ENCODE measurements at places on chromosomes 5 and 9.
A peak's percentile ranks its signal among the peaks of the same experiment; 100 is the strongest.

- DNase-seq = no peak
Observed at GRCh38 chr5:179766021-179766725, 27.6 kb upstream of the LTC4S start.

- peak; percentile 34 for DNase-seq
Observed at GRCh38 chr9:18393340-18394130, 80.4 kb upstream of the ADAMTSL1 start.

GRCh38 chr5:164053123-164053522, 547.7 kb downstream of the MAT2B start:
- DNase-seq = no peak

GRCh38 chr5:135235551-135236227, 163.3 kb downstream of the MACROH2A1 start:
- DNase-seq = no peak

GRCh38 chr9:116002624-116003023, 151.0 kb upstream of the PAPPA start:
- no peak for DNase-seq

DNA sequence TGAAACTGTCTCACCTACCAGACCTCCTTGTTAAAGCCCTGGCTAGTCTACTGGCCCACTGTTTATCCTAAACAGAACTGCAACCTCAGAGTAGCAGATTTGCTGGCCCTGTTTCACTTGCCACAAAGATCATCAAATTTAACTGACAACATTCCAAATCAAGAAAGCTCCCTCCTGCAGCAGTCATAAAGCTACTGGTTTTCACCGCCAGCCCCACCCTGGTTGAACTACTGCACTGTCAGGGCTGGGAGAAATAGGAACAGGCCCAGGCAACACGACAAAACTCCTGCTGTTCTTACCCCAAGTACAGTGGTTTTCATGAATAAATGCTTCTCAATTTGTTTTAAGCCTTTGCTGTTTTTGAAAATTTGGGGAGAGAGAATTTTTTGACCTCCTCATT, 63.0 kb downstream of the NR6A1 start:
- DNase-seq = no peak

GRCh38 chr9:138011951-138012500, 134.4 kb downstream of the CACNA1B start:
- DNase-seq = no peak

GRCh38 chr5:162282191-162282590, 214.6 kb downstream of the GABRG2 start:
- no peak for DNase-seq

- DNase-seq = no peak
Observed at GRCh38 chr9:4126184-4126865, 173.5 kb downstream of the GLIS3 start.

GRCh38 chr5:180102636-180103035, 31.1 kb upstream of the RNF130 start:
- no peak for DNase-seq

DNA sequence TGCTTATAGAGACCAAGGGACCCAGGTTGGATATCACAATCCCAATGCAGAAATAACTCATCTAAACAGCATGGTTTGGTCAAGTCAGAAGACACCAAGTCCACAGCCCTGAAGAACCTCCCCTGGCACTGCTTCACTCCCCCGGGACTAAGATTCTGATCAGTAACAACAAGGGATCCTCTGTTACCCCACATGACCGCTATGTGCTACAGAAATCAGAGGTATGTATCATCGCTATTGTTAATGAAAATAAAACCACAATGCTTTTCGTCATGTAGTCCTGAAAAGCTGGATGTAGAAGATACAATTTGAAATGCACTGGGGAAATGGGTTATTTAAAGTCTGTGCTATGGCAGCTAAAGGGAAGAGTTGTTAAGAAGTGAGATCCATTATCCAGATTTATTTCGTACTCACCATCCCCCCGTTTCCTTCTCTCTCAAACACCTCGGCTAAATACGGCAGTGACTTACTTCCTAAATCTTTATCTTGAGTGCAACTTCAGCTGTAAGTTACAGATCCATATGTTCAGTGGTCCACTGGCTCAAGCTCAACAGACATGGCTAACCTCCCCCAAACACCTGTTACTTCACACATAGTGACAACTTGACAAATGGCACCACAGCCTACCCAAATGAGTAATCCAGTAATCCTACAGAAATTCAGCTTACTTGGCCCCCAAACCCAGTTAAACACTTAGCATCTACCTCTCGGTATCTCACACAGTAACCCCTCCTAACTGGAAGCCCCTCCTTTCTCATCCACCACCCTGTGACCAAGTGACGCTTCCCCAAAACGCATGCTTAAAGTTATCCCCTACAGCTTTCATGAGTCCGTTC, 129.2 kb downstream of the MYO10 start:
- no peak for DNase-seq

GRCh38 chr5:159319832-159320231, 10.5 kb downstream of the IL12B start:
- DNase-seq = no peak

GRCh38 chr5:3025392-3025791, 273.9 kb upstream of the IRX2 start:
- DNase-seq = no peak

DNA sequence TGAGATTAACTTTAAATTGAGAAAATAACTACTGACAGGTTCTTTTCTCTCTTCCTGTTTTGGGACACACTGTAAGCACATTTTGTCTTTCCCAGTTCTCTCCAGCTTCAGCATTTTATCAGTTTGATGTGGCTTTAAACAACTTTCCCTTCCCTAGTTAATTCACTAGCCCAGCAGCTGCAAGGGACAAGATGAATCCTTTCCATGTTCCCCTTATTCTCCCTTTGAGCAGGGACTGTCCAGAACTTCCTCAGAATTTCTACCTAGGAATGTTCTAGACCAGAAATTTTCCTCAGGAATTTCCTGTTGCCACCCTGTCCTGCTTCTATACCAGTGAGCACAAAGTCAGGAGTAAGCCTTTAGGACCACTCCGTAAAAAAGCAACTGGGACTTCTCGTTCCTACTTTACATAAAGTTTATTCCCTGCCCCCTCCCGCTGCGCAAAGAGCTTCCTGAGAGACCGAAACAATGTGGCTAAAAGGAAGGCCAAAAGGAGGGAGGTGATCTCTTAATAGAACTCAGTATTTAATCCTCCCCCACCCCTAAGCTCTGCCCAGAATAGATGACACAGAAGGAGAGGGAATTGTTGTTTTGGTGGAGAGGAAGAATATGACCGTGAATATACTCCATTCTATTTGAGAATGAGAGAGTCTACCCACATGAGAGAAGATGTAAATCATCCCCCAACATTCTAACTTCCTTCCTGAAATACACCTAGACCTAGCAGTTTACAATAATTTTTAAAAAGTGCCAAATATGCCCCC, 61.9 kb downstream of the GLIS3 start:
- DNase-seq = no peak

- DNase-seq = no peak
Observed at GRCh38 chr9:76302947-76303550, 91.2 kb downstream of the RFK start.

- DNase-seq = no peak
Observed at GRCh38 chr5:42772265-42772993, 15.8 kb downstream of the CCDC152 start.

DNA sequence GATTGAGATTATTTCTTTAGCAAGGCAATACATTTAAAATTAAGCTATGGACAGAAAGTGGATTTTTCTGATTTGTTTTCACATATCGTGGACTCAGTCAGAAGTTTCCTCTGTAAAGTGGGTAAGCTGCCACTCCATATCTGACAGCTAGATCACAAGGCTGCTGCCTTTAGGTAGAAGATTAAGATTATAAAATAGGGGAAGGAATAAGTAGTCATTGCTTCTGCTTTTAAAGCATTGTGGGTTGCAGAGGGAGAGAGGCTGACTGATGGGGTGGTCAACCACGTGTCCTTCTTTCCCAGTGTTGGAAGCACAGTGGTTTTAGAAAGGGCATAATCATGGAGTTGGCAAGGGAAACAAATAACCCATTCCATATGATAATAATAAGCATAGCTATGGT, 74.3 kb upstream of the MOCS2 start:
- no peak for DNase-seq

GRCh38 chr9:93902051-93902779, 52.9 kb downstream of the BARX1 start:
- DNase-seq = no peak

GRCh38 chr5:9192266-9192665, 353.6 kb downstream of the SEMA5A start:
- DNase-seq = no peak

DNA sequence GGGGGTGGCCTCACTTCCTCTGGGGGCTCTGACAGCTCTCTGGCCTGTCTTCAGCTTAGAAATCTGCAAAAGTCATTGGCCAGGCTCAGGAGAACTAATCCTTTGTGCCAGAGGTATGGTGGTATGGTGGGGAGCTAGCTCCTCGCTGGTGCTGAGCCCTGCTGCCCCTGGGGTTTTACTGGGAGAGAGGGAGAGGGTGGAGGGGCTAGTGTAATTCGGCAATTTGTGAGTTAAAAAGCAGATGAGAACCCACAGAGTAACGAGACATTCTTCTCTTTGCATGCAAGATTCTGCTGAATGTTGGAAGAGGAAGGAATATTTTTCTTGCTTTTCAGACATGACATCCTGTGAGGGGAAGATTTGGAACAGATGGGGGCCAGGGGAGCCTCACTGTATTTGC, 65.5 kb upstream of the SPRY4 start:
- DNase-seq = no peak

DNA sequence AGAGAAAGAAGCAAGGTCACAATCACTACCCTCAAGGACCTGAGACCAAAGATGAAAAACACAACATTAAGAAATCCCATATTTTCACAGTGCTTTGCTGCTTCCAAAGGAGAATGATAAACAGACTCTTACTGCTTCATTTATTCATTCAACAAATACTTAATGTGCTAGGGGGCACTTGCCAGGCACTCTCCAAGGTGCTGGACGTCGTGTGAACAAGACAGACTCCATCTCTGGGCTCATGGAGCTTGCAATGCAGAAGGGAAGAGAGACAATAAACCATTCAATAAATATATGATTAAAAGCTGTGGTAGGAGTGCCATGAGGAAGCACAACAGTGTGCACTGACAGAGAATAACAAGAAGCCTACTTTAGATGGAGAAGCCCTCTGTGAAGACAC, 327.7 kb downstream of the CDK5RAP2 start:
- DNase-seq = no peak

DNA sequence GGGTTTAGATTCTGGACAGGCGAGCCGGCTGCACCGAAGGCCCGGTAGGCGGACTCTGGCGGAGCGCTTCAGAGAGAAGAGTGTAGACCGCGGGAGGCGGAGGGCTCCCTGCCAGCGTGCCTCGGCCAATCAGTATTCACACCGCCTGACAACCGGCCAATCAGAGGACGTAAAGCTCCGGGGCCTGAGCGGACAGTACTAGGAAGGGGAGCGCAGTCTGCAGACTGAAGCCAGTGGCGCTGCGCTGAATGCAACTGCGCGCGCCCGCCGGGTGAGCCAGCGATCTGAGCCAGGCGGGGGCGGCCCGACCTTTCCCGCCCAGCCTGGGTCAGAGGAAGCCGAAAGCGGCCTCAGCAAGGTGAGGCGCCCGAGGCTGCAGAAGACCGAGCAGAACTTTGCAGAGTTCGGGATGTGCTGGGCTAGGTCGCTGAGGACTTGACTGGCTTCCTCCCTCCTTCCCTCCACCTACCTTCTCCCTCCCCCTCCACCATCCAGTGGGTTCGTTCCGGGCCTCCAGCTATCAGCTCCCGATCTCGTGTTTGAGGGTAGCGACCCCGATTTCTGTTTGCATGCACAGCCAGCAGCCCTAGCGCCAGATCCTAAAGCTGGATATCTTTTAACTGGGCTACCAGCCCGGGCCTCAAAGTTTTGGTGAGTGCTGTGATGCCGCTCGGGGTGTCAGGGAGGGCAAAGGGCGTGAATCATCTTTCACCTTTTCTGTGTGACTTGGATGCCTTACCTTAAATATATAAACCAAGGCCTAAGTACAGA, at the start of gene DMRT2:
Gene DMRT2 (plus strand): TSS at position 233 of the 771 bp plus-strand sequence. CDS start 1,257 bp downstream, outside the sequence.
- DNase-seq = no peak

DNA sequence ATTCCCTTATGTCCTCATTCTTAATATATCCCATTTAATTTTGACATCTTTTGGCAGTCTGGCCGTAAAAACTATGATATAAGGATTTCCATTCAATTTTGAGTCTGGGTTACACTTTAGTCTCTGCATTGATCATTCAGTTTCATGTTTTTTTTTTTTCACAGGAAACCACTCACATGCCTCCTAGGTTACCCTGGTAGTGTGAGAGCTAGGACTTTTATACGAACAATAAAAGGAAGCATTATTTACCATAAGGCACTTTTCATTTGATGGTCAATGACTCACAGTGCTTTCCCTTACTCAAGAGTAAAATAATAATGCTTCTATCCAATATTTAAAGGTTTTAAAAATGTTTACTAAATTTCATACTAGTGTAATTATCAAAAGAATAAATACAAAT, 16.4 kb upstream of the DMAC1 start:
- no peak for DNase-seq

DNA sequence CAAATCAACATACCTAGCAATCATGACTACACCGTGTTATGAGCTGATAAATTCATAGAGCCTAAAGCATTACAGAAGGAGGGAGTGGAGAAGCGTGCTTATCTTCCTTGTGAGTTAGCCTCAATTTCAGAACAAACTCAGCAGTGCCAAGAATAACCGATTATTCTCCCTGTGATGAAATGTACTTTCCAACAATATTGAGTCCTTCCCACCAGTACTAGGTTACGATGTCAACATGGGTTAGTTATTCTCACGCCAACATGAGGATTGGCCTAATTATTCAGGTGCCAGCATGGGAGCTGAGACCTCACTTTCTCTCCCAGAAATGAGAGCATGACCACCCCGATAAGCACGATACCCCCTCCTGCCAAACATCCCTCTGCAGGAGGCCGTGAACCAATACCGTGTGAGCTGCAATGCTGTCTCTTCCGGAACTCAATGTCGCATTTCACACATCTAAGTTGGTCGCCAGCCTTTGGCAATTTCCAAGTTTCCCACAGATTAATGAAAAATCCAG, 193.7 kb downstream of the ENC1 start:
- no peak for DNase-seq
